CD4-positive, alpha-beta T cell treated with Interleukin-15 for 1 hour (primary cell): ENCODE measurements at places on chromosomes 3 and 15.

DNA sequence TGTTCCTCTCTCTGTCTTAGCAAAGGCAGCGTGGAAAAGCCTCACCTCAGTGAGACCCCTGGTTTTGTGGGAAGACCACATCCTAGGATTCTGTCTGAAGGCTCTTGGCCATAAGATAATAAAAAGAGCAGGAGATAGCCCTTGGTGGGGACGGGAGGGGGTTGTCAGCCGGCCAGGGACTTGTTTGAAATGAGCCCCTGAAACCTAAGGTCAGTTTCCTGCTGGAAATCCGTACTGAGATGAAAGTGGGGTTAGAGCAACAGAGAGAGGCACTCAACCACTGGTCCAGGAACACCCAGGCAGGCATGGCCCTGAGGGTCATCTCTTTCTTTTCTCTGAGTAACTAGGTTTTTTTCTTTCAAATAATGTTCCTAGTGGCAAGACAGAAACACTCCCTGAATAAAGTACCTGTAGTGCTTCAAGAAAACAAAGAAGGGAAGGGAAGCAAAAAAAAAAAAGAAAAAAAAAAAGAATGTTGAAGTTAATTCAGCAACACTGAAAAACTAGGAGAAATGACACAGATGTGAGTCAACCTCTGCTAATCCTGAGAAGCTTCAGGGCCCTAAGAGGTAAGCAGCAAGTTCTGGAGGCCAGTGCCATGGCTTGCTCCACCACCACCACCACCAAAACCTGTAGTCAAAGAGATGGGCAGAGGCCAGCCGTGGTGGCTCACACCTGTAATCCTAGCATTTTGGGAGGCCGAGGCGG, 3.2 kb downstream of the ITGB5 start:
- no peak for DNase-seq

GRCh38 chr3:105614288-105615030, 247.8 kb downstream of the ALCAM start:
- no peak for DNase-seq

- no peak for DNase-seq
Observed at GRCh38 chr3:35224565-35225295, 414.6 kb upstream of the ARPP21 start.

DNA sequence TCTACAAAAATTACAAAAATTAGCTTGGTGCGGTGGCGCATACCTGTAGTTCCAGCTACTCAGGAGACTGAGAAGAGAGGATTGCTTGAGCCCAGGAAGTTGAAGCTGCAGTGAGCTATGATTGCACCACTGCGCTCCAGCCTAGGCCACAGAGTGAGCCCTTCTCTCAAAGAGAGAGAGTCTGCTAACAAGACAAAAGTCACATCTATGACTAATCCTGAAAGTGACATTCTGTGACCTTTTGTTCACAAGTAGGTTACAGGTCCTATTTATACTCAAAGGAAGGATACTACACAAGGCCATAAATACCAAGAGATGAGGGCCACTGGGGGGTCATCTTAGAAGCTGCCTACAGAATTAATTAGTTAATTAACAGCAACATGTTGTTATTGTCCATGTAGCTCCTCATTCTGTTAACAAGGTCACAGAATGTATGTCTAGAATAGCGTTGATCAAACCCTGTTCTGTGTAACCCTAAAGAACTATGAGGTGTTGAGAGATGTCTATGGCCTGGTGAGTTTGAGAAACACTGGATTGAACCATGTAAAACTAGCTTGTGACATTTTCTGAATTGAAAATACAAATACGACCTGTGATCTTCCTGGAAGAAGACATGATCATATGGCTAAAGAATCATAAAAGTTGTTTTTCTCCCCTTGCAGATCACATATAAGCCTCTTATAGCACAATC, 97.0 kb downstream of the SAMMSON start:
- DNase-seq: no peak

DNA sequence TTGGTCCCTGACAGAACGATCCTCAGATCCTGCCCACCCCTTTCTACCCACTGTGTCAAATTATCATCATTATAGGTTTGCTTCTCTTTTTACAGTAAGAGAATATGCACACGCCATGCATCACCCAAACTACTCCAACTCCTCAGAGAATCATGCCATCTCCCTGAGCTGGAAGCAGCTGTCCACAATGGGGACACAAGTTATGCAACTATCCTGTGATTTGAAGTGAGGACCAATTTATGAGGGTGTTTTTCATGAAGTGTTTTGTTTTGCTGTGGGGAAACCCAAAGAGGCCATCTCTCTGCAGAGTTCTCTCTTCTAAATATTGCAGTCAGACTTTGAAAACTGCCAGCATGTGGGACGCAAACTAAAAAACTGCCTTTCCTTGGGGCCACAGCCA, 35.8 kb upstream of the TNFSF10 start:
- peak; percentile 21 for DNase-seq

DNA sequence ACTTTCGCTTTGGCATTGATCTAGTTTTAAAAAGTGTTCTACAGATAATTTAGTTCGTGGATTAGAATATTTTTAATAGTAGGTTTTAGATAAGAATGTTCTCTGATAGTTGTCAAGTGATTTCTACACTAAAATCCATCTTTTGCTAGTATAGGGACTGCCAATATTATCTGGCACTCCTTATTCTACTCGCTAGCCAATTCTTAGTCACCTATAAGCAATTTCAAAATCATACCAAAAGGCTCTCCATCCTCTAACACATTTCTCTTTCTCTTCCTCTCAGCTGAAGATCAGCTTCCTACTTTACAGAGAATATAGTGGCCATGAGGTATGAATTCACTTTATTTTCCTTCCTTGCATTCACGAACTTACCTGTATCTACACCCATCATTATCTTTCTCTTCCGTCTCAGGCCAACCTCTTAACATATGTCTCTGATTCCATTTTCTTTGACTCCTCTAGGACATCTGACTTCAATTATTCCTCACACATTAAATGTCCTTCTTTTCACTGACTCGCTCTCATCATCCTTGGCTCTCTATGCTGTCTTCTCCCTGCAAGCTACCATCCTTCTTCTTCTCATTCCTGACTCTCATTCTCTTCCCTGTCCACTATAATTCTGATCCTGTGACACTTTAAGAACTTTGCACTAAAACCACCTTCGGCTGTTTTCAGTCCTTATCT, 35.5 kb downstream of the C3orf80 start:
- no peak for DNase-seq

DNA sequence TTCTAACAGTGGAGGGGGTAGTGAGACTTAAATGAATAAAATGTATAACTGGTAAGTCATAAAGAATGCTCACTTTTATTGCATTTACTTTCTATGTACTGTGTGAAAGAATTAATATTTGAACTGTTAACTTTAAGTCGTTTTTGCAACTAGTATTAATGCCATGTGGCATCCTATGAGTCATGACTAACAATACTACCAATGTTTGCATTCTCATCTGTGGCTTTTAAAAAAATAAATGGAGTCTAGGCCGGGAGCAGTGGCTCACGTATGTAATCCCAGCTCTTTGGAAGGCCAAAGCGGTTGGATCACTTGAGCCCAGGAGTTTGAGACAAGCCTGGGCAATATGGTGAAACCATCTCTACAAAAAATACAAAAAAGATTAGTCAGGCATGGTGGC, 5.2 kb downstream of the C3orf49 start:
- no peak for DNase-seq

DNA sequence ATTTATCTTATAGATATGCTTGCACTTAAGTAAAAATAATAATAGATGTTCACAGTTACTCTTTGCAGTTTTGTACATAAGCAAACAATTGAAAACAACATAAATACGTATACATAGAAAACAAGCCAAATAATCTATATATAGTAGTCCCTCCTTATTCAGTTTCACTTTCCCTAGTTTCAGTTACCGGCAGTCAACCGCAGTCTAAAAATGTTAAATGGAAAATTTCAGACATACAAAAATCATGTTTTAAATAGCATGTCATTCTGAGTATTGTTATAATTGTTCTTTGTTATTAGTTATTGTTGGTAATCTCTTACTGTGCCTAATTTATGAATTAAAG, 262.0 kb downstream of the CGGBP1 start:
- DNase-seq: no peak

DNA sequence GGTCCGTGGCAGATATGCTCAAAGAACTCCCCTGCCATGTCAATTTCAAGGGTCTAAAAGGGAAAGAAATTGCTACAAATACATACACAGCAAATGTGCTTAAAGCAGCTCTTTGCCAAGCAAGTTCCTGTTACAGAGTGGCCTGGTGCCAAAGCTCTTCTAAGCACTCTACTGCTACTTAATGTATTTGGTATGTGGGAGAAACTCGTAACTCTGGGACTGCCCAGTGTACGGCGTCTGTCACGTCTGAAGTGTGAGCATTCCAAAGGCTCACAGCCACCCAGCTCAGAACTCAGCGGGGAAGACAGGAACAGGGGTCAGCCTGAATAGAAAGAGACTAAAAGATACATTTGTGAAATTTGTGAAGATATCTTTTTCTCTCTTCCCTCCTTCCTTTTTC, 54.6 kb downstream of the RBMS3 start:
- no peak for DNase-seq

DNA sequence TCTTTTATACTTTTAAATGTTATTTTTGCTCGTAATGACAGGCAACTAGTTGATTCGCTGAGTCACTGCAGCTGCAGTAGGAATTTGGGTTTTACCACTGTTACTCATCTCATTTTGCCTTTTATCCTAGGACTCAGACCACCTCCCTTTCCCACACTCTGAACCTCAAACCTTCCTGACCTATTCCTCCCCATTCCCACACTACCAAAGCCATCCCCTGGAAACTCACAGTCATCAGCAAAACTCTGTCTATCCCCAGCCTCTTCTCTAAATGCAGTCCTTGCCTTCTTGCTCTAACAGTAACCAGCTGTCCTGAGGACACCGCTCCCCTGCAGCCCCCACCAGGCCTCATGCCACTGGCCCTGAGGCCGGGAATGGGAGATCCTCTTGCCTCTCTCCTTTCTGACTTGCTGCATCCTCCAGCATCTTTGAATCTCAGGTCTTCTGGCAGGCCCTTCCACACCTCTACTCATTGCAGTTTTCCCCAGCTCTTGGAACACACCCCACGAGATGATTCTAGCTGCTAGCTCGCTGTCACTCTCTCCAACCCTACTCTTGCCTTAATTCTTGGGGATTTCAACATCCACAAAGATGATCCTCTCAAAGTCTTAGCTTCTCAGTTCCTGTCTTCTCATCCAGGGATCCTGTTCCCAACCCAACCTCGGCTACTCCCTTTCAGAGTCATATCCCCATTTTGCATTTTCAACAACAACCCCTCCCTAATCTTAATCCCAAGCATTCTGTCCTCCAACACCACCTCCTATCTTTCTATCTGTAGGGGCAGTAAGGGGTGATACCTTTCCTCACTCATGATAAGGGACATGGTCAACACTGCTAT, 55.9 kb upstream of the C3orf80 start:
- DNase-seq: no peak

DNA sequence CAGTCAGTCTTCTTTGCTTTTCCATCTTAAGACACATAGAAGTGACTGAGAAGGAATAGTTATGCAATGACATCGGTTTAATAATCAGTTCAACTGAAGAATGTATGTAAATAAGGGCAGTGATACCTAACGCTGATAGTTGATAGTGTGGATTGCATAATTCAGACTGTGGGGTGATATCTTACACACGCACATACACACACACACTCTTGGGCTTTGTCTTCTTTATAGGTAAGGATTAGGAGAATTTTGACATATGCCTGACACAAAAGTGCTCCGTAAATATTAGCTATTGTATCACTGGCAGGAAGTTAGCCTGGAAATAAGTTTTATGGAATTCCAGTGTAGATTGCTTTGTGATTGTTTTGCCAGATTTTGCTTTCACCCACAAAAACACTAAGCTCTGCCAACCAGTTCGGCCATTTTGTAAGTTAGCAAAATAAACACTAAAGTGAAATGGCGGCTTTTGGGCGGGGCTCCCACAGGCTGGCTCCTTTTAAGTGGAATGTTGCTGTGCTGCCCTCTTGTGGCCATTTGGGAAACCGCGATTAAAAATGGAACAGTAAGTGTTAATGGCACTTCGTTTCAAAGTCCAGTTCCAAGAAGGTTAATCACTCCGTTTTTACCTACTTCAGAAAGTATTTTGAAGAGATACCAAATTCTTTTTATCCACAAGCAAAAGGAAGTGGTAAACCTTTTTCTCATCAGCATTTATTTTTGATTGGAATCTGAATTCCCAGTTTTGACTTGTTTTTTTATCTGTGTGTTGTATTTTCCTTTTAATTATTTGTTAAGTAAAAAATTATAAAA, 17.7 kb downstream of the CHD2 start:
- DNase-seq: peak; percentile 88

GRCh38 chr3:129746629-129747028, 140.2 kb upstream of the PLXND1 start:
- no peak for DNase-seq

GRCh38 chr3:23835802-23836201, 30.0 kb downstream of the UBE2E1 start:
- no peak for DNase-seq

DNA sequence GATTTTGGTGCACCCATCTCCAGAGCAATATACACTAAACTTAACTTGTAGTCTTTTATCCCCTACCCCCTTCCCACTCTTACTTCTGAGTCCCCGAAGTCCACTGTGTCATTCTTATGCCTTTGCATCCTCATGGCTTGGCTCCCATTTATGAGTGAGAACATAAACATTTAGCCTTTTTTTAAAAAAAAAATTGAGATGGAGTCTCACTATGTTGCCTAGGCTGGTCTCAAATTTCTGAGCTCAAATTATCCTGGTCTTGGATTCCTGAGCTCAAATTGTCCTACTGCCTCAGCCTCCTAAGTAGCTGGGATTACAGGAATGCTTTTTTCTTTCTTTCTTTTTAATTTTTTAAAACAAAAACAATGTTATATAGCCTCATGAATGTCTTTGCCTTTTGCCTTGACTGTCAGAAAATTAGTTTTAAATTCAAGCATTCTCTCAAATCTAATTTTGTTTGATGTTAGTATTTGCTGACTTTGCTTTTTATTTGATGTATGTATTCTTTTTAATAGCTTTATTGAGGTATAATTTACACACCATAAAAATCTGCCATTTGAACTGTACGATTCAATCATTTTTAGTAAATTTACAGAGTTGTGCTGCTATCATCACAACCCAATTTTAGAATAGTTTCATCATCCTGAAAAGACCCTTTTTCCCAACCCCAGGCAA, 46.9 kb downstream of the NFKBIZ start:
- no peak for DNase-seq

GRCh38 chr15:40102897-40103858, 5.5 kb downstream of the BMF start:
- no peak for DNase-seq

- no peak for DNase-seq
Observed at GRCh38 chr3:1183320-1184048, 90.7 kb downstream of the CNTN6 start.

DNA sequence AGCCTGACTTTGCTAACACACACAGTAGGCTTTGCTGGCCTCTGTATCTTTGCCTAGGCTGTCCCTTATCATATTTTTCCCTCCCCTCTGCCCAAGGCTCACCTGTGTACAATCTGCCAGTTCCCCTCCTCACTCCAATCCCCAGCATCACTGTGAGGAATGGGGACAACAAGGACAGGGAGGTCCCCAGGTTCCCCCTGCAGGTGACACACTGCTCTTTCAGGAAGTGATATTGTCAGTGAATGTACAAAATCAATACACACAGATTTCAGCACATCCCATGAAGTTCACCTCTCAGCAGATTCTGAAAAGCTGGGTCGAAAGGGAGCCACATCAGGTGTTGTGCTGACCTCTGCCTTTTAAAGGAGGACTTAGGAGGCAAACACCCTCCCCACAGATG, 177.5 kb downstream of the RAB11A start:
- DNase-seq: no peak
